ENCODE measurements at places on chromosomes 3 and 15.

GRCh38 chr3:157064402-157064801 lies 95.5 kb downstream of the CCNL1 start:
- no peak for DNase-seq

DNA sequence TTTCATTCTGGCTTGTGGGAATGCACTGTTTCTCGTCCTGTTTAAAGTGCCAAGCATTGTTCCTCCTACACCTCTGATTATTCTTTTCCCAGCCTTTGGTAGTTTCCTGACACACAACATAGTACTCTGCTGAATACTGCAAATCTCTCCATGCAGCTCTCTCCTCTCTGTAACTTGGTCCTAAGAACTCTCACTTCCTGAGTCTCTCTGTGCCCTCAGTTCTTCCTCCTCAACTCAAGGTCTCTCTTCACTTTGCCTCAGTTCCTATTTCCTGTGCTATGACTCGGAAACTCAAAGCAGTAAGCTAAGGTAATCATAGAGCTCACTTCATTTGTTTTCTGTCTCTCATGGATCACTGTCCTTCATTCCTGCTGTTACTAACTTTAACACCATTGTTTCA lies 113.4 kb downstream of the ZNF280D start:
- no peak for DNase-seq

- DNase-seq: peak; percentile 11
These were observed at the start of gene PAQR5 for GRCh38 chr15:69298697-69299441. Gene PAQR5, plus strand, starts transcription at chr15:69298912. Its CDS starts 61,169 bp downstream, at chr15:69360081.

DNA sequence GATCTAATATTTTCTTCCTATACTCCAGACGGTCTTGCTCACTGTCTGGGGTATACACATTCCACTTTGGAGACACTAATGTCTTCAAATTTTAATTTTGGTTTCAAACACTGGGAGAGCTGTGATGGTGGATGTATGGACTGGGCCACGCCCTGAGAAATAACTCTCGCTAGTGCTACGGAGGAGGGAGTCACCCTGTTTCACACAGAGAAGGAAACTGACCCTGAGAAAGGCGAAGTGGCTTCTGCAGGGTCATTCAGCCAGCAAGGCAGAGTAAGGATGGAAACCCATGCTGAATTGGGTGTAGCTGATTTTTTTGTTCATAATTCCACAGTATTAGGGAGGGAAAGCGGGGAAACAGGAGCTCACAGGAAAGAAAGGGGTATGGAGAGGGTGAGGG lies 8.6 kb upstream of the SKIC8 start:
- DNase-seq: no peak

DNA sequence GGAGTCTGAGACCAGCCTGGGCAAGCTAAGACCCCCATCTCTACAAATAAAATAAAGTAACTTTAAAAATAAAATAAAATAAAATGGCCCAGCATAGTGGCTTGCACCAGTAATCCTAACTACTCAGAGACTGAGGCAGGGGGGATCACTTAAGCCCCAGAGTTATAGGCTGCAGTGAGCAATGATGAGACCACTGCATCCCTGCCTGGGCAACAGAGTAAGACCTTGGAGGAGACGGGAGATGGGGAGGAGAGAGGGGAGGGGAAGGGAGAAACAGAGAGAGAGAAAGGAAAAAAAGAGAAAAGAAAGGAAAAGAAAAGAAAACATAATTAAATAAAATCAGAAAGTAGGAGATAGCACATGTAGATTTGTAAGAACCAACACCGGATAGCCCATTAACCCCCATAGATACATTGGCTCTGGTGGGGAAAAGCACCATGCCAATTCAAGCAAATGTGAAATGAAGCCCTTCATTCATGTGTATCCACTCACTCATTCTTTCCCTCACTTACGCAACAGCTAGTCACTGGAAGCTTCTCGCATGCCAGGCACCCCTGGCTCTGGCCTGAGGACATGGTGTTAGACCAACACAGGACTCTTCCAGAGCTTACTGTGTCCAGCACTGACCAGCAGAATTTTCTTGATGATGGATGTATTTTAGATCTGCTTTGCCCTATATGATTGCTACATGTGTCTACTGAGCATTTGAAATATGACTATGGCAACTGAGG lies 183.2 kb downstream of the MAGI1 start:
- no peak for DNase-seq

- no peak for DNase-seq
These were observed 3.9 kb upstream of the PSTPIP1 start for GRCh38 chr15:76991048-76991447.

GRCh38 chr3:192726385-192726784 lies 956 bp downstream of the FGF12 start:
- no peak for DNase-seq

- no peak for DNase-seq
These were observed 32.3 kb downstream of the SRP14 start for GRCh38 chr15:40006646-40007045.

GRCh38 chr15:96067677-96068076 lies 262.8 kb upstream of the NR2F2 start:
- DNase-seq: no peak

- no peak for DNase-seq
These were observed 538.6 kb downstream of the NR2F2 start for GRCh38 chr15:96869122-96869521.

- DNase-seq: no peak
These were observed 58.7 kb downstream of the CD200 start for GRCh38 chr3:112391648-112392047.

DNA sequence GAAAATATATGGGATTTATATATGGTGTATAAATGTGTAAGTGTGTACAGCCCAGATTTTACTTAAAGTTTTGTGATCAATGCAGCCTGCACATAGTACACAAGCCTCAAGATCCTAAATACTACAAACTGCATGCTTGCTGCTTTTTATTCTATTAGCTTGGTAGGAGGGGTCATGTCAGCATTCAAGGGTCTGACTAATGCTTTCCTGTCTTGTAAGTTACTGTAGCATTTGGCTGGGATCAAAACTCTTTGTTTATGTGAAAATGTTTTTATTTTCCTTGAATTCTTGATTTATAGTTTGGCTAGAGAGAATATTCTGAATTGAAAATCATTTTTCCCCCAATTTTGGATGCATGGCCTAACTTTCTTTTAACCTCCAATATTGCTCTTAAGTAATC lies 370.9 kb downstream of the NSUN3 start:
- DNase-seq: no peak

GRCh38 chr3:195818301-195818700 lies 6.6 kb upstream of the MUC4 start:
- DNase-seq: no peak

DNA sequence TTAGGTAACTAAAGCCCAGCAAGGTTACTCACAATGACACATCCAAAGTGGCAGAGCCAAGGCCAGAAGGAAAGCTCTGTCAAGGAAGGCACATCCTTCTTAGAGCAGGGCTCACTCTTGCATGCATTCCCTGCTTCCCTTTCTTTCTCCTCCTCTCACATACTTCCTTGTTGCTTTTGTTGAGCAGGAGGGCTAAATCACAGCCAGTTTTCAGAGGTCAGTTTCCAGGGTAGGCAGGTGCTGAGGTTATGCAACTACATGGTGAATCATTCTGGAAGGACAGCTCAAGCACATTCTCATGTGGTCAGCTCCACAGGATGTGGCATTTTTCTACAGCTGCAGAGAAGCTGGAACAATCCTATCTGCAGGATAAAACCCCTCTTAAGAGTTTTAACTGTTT lies 275.6 kb downstream of the ZNF621 start:
- DNase-seq: no peak

DNA sequence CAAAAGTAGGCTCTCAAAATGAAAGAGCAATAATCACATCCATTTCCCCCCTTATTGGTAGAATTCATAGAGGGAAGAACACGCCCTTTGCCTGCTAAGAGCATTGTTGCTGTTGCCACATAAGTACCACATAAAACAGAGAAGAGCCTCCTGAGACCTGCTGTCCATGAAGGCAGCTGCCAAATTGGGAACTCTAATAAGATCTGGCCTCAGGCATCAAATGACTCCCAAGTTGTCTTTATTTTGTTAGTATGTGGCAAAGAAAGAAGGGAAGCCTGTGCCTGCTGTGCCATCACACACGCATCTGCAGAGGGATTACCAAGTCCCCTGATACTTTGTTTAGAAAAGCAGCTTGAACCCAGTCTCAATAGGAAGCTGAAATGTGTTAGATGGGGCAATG lies 23.9 kb downstream of the VGLL3 start:
- no peak for DNase-seq

- no peak for DNase-seq
These were observed 1062.4 kb downstream of the FHIT start for GRCh38 chr3:60188803-60189202.

DNA sequence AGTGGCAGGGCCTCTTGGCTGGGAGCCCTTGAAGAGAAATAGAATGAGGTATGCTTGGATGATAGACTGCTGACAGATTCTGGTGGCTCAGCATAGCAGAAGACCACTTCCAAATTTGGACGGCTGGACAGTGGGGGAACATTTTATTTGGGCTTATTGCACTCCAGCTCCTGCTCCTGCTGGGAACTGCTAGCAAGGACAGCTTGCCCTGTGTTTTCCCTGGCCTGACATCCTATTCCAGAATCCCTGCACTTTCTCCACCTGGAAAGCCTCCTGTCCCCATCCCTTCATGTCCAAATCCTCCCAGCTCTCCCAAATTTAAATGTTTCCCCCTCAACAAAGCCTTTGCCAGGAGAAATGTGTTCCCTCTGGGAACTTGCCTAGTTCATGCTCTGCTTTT lies 9.8 kb upstream of the COLQ start:
- DNase-seq: no peak

DNA sequence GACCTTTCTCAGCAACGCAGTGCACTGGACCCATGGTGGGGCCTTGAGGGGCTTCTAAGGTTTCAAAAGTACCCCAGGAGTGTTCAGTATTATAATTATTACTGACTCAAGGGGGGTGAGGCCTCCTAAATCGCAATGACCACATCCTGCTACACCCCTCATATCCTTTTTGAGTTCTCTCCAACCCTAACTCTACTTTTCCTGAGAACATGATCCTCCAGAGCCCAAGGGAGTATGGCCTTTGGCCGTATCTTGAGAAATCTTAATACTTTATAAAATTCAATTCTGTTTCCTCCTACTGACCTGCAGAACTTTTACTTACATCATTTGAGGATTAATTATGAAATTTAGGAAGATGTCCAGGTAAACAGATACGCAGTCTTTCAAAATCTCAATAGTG lies 30.4 kb upstream of the RARRES1 start:
- no peak for DNase-seq

GRCh38 chr3:37904601-37905000 lies 42.9 kb downstream of the CTDSPL start:
- DNase-seq: no peak

DNA sequence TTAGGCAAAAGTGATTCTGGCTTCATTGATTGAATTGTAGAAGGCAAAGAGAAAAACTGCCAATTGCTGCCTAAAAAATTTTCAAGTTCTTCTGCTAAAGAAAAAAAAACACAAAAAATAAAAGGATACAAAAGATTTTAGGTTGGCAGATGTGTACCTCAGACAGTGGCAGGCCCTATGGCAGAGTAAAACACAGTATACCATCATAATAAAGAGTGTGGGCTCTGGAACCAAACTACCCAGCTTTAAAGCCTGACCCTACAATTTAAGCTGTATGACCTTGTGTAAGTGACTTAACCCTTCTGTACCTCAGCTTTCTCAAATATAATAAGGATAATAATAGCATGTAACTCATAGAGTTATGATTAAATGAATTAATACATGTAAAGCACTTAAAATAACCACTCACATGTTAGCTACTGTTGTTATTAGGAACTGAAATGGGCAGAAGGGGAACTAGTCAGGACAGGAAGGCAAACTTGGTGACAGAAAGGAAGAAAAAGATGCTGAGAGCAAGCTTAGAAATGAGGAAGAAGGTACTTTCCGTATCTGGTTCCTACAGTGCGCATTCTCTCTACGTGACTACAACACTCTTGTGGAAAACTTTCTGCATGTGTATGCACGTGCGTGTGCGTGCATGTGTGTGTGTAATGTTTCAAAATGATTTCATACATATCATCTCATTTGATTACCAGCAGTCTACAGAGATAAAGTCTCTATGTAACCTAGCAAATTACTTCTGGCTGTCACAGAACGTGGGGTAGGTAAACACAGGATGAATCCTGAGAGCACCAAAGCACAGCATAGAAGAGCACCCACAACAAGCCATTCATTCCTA lies 13.6 kb upstream of the GATM start:
- no peak for DNase-seq

GRCh38 chr3:113912552-113913236 lies 35.1 kb upstream of the ZDHHC23 start:
- DNase-seq: peak; percentile 8

DNA sequence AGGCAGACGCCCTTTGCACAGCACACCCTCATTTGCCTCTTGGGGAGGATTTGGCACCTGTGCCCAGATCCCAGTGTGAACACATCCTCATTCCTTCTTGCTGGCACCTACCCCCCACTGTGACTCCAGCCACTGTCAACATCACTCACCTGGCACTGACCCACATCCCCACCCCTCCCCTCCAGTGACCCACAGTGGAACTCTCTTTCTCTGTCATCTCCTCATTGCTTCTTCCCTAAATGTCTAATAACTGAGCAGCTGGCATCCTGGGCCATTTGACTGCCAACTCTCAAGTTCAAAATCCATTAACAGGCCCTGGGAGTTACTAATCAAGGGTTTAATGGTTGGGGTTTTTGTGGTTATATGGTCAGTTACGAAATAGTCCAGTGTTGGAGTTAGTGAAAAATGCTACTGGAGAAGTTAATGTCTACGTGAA lies 14.4 kb downstream of the SNAPC5 start:
- DNase-seq: no peak

GRCh38 chr3:39126532-39127071 lies 19.1 kb downstream of the TTC21A start:
- no peak for DNase-seq

- DNase-seq: no peak
These were observed 217.9 kb downstream of the SNRPN start for GRCh38 chr15:25172691-25173090.

DNA sequence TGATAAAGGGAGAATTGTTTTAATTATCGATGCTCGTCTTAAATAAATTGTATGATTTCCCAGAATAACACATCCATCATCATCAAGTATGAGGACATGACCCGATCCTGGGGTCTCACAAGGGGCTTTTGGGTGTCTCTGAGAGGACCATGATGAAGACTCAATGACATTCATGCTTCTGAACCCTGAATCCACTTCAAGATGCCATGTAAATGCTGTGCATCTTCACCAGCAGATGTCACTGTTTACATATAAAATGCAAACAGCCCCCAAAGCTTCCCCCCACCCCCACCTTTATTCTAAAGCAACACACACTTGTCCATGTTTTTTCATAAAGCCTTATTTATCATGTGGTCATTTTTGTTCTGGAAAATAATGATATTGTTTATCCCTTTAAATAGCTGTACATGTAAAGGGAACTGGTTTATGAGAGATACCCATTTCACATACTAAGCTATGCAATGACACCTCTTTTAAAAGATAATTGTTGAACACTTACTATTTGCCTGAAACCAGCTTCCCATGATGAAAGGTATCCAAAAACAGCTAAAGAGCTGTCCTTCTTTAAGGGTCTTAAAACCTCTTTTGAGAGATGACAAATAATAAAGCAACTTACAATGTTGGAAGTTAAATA lies 69.7 kb upstream of the UBE3A start:
- no peak for DNase-seq

Measured in NCI-H1048 (cell line).